GM12878 (cell line): ENCODE measurements at places on chromosomes 16 and 17. TPM values are rescaled to one million over a fixed set of nuclear protein-coding genes. Genes with fewer than 3 reads are reported as not detected.

HOXB1 gene
- total RNA-seq, result not detected in 2 replicates

CMTM2 gene
- not detected in 2 replicates for total RNA-seq

KCNJ2 gene
- 10.0 and 10.1 TPM in 2 replicates for total RNA-seq

C16orf54 gene
- total RNA-seq, result 10.9 and 11.0 TPM in 2 replicates

P2RX5 gene
- 24.8 and 27.2 TPM in 2 replicates for total RNA-seq

MPRIP gene
- total RNA-seq, result 159 and 168 TPM in 2 replicates

FBXW10B gene
- not detected in 2 replicates for total RNA-seq

TMEM106A gene
- 14.6 and 18.7 TPM in 2 replicates for total RNA-seq

PMFBP1 gene
- 1.8 and 1.9 TPM in 2 replicates for total RNA-seq

SHISA6 gene
- total RNA-seq, result not detected in 2 replicates

RNF112 gene
- total RNA-seq, result not detected in 2 replicates

AMDHD2 gene
- total RNA-seq, result 35.1 and 41.8 TPM in 2 replicates

CMIP gene
- total RNA-seq, result 41.7 and 43.2 TPM in 2 replicates

GHDC gene
- 20.6 and 21.2 TPM in 2 replicates for total RNA-seq

DNAAF8 gene
- 0.21 and 0.36 TPM in 2 replicates for total RNA-seq

MEIOC gene
- not detected in 2 replicates for total RNA-seq

ATAD5 gene
- total RNA-seq, result 16.0 and 18.0 TPM in 2 replicates

P3H4 gene
- 1.1 and 1.5 TPM in 2 replicates for total RNA-seq

ADAP2 gene
- total RNA-seq, result 7.4 and 9.2 TPM in 2 replicates

SAMD14 gene
- 1.3 and 1.7 TPM in 2 replicates for total RNA-seq

PGAP3 gene
- 10.0 and 10.5 TPM in 2 replicates for total RNA-seq

KRTAP1-1 gene
- total RNA-seq, result not detected in 2 replicates

MYH11 gene
- 0.41 and 0.58 TPM in 2 replicates for total RNA-seq

OR1F1 gene
- total RNA-seq, result not detected in 2 replicates

ITGA2B gene
- 0.29 and 0.51 TPM in 2 replicates for total RNA-seq

C17orf107 gene
- 0.16 and 0.46 TPM in 2 replicates for total RNA-seq

UTP4 gene
- 80.9 and 82.2 TPM in 2 replicates for total RNA-seq

AIPL1 gene
- not detected in 2 replicates for total RNA-seq

CYB5B gene
- 168 TPM in 2 replicates for total RNA-seq

ALOX15B gene
- total RNA-seq, result not detected in 2 replicates

CEMP1 gene
- total RNA-seq, result 0.15 TPM in 1 of 2 replicates, not detected in the other

TAT gene
- total RNA-seq, result 0.44 and 0.51 TPM in 2 replicates

TBC1D3I gene
- total RNA-seq, result 0.41 TPM in 1 of 2 replicates, not detected in the other

SLC52A1 gene
- not detected in 2 replicates for total RNA-seq

PPP1R1B gene
- not detected in 2 replicates for total RNA-seq

ANKRD40CL gene
- not detected in 2 replicates for total RNA-seq
